HL-60 (cell line): ENCODE measurements at places on chromosomes 11 and 22.

GRCh38 chr22:35930933-35931332, 97.7 kb downstream of the RBFOX2 start:
- DNase-seq = no peak

- no peak for DNase-seq
Observed at GRCh38 chr22:46362203-46362933, 26.9 kb downstream of the TRMU start.

- DNase-seq = no peak
Observed at GRCh38 chr11:132106096-132106982, 735.9 kb downstream of the NTM start.

GRCh38 chr22:29040385-29041275, 21.0 kb downstream of the C22orf31 start:
- peak; percentile 21 for DNase-seq

DNA sequence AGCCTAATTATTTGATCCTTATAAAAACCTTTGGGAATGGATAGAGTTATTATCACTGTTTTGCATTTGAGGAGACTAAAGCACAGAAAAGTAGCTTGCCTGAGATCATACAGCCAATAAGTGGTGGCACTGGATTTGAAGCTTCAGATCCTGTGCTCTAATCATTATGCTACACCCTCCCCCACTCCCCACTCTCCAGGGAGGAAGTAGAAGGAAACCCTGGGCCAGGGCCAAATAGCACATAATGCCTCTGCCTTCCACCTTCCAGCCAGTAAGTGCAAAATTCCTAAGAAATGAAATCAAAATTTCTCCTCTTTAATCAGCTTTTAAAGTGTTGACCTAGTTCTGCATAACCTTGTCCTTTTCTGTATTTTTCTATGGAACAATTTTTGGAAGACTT, 61.6 kb downstream of the SIK2 start:
- no peak for DNase-seq

DNA sequence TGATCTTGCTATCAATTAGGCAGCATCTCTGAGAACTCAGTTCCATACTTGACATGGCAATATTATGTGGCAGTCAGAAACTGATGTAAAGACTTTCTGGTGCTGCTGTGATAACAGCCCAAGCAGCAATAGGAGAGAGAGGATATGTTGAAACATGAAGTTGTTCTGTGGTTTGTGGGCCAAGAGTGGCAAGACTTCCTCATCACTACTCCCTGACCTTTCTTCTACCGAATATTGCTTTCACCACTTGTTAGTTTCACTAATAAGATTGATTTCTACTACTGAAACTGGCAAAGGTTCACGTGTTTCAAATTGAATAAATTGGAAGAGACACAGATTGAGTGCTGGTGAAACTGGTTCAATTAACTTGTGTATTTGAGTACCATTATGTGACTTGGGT, 852.6 kb upstream of the RAG2 start:
- peak; percentile 14 for DNase-seq

- DNase-seq = no peak
Observed at GRCh38 chr11:76523147-76523546, 78.3 kb downstream of the EMSY start.

GRCh38 chr11:27972522-27973170, 135.3 kb downstream of the KIF18A start:
- no peak for DNase-seq

DNA sequence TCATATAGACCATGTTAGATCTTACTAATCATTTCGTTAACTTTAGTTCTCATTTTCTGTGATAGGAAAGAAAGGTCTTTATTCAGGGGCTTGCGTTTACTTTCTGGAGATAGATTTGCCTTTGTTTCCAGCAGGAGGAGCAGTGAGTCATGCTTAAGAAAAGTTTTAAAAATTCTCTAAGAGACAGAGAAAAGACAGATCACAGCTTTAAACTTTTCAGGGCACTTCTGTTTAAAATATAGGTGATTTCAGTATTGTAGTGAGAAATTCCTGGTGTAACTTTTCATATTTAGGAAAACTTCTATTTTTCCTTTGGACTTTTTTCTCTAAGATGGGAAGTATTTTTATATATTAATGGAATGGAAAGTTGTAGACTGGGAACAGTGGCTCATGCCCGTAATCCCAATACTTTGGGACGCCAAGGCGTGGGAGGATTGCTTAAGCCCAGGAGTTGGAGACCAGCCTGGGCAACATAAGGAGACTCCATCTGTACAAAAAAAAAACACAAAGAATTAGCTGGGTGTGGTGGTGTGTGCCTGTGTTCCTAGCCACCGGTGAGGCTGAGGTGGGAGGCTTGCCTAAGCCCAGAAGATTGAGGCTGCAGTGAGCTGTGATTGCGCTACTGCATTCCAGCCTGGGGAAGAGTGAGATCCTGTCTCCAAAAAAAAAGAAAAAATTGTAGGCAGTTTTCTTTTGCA, 60.3 kb downstream of the ATXN10 start:
- DNase-seq = no peak

DNA sequence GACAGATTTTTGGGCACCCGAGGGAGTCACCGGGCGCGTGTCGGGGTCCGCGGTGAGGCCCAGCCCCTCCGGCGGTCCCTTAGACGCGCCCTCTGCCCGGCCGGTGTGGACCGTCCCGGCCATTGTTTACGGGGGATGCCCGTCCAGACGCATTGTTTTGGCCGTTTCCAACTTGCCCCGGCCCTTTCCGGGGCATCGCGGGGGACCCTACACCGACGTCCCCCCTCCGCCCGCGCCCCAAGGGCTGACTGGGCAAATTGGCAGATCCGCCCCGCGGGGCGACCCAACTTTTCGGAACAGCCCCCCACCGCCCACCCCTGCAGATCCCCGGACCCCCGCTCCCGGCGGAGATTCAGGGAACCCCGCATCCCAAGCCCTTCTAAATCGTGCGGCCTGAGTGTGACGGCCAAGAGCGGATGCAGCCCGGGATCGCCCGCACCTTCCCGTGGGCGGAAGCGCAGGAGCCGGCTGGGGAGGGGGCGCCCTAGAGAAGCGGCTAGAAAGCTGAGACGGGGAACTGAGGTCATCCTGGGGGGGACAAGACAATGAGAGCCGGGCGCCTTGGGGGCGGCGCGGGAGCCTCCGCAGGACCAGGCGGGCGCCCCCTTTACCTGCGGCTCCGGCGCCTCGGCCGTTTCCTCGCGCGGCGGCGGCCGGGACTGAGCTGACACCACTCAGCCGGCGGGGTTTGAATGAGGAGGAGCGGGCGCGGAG, 17.1 kb upstream of the CCT8L2 start:
- no peak for DNase-seq

- no peak for DNase-seq
Observed at GRCh38 chr22:23270798-23271596, 90.7 kb downstream of the BCR start.

- no peak for DNase-seq
Observed at GRCh38 chr11:786235-787083, 3.4 kb downstream of the CEND1 start.

GRCh38 chr22:27115816-27116256, 458.4 kb downstream of the MIAT start:
- no peak for DNase-seq

DNA sequence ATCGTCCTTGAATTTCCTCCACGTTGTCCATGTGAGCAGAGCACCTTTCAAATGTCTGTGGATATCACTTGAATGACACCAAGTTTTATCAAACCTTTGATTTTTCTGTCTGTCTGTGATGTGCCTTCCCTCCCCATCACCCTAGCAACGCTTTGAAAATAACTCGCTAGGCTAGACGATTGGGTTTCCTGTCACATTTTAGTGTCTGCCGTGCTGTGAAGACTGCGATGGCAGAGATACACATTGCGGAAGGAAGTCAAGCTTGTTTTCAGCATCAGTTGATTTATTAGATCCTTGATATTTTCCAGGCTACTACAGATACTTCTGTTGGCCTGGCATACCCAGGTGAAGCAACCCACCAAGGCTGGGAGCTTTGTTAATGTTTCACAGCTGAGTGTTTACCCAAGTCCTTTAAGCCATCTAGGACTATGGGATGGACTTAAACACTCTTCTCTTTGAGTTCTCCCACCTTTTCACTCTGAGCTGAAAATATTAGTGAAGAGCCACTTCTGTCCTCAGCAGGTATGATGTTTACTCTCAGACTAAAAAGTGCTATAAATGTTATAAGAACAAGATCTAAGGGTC, 93.6 kb upstream of the CD44 start:
- no peak for DNase-seq

GRCh38 chr11:99275521-99275920, 254.8 kb downstream of the CNTN5 start:
- DNase-seq = no peak
